Liver (tissue), 10 donors: ENCODE measurements at places on chromosomes 7 and 10. TPM values are rescaled to one million over a fixed set of nuclear protein-coding genes. Genes with fewer than 3 reads are reported as not detected.

SPAM1 gene
- total RNA-seq: not detected

DNA sequence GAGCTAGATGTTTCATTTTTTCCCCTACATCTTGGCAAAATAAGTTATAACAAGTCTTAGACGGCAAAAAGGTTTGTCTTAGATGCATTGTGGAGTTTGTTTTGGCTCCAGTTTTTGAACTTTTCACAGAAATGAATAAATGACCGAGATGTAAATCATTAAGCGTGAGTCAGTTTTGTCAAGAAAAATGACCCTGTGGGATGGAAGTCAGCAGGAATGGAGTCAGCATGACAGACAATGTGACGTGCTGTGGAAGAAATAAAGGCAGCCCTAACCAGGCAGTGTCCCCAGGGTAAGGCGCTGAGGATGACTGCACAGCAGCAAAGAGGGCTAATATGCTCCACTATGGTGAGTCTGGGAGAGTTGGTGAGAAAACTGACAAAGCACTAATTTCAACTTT, 163.2 kb downstream of the NOC3L start:
- no peak for DNase-seq

DNA sequence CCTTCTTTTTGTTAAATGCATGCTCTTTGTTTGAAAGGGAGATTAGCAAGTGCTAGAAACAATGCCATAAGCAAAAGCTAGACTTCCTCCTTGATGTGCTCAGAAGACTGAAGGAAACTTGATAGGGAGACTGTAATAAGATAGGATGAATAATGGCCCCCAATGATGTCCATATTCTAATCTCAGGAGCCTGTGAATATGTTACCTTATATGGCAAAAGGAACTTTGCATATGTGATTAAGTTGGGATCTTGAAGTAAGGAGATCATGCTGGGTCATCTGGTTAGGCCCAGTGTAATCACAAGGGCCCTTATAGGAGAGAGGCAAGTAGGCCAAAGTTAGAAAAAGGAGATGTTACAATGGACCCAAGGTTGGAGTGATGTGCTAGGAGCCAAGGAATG, 13.6 kb upstream of the LIPM start:
- no peak for DNase-seq

DHX32 gene
- total RNA-seq: 10.9 TPM

- no peak for DNase-seq
Measured at GRCh38 chr10:6035101-6035834, 26.9 kb downstream of the IL2RA start.

DNA sequence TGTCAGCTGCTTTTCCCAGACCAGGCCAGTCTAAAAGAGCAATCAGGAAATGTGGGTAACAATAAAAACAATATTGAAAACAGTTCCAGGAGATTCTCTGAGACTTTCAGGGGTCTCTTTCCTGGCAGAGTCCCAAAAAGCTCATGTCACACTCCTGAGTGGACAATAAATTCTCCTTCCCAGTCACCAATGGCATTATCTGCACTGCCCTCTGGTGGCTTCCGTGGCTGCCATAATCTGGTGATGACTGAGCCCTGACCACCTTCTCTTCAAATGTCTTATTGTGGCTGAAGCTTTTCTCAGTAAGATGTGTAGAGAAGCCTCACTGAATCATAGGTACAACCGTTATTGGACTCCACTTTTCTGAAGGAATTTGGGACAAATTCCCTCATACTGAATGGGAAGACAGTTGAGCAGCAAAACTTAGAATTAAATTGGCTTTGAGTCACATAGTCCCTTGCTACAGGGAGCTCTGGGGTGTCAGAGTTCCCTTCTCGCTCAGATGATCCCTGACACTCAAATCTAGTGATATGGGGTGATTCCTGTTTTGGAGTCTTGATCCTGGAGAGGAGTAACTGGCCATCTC, 24.4 kb upstream of the ASAH2 start:
- peak; percentile 74 for DNase-seq

STN1 gene
- total RNA-seq: 12.9 TPM

- no peak for DNase-seq
Measured at GRCh38 chr10:49135575-49136313, 1.9 kb upstream of the FAM170B start.

DNA sequence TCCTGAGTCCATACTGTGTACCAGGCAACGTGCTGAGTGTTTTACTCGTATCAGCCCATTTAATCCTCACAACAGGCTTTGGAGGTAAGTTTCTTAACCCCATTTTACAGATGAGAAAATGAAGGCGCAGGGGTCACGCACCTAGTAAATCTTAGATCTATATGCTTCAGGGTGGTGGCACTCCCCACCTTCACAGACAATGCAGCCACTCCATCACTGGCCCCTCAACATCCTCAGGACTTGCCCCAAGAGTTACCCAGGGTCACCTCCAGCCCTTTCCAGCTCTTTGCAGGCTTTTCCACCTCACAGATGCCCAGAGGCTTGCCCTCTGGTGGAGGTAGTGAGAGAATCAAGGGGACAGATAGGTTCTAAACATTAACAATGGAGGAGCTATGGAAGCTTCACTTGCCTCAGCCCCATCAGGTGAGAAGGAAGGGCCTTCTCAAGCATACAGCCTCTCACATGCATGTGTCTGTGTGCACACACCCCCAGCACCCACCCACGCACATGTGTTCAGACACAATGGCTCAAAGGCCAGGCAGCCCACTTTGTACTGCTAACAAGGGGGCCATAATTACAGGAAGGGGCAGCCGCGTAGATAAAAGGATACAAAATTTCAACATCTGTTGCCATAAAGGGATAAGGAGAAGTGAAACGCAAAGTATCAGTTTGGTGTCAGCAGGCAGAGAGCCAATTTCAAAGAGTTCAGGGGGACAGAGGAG, 29.1 kb downstream of the DPCD start:
- no peak for DNase-seq

- no peak for DNase-seq
Measured at GRCh38 chr10:660970-661596, 28.4 kb downstream of the DIP2C start.

DNA sequence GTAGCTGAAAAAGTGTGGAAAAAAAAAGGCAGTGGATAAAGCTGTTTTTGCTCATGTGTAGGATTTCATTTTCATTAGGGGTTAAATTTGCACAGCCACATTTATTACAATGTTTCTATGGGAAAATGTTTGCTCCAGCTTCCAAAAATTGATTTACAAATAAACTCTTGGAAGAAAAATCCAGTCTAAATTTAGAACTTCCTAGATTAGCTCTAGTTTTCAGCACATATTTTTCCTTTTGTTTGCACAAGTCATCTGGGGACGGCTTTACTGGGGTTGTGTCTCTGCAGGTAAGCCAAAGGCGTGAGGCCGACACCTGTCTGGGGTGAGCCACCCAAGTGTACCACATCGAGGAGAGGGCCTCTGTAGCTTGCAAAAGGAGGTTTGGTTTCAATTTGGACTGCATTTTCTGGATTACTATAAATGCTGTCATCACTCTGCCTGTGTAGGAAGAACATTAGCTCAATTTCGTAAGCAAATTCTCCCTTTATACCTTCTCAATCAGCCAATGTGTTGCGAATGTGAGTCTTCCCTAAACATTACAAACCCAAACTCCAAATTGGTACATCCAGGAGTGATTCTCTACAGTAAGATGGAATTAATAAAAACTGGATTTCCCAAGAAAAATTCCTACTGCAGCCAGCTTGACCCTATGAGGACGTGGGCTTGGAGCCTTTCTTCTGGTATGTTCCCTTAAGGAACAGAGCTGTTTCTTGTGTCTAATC, 89.5 kb upstream of the ZNF438 start:
- DNase-seq: no peak

DNA sequence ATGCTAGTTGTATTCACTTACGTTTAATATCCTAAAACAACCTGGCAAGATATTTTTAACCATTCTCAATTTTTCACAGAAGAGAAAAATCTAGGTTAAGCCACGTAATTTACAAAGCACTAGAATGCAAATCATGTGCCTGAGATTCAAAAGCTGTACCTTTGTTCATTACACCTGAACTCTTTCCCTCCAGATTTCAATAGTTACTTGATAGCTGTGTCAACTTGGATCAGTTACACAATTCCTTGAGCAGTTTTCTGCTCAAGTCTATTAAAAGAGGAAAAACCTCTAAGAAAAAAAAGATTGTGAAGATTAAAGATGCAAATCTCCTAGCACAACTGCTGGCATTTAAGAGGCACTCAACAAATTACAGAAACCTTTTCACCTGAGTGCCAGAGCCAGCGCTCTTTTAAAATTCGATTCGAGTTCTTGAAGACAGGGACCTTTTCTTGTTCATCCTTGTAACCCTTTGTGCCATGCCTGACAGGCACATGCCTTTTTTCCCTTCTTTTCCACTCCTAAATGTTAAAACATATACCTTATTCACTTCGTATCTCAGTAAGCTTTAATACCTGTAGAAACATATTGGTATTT, 886 bp downstream of the NSUN6 start:
- DNase-seq: no peak

CLRN3 gene
- total RNA-seq: 0.33 TPM

FGFR2 gene
- 50.6 TPM for total RNA-seq
